Stimulated activated CD8-positive, alpha-beta memory T cell treated with anti-CD3 and anti-CD28 coated beads, Interleukin-4, amount 100 ng/mL, for 48 hours (primary cell): ENCODE measurements at places on chromosomes 4 and X.

GRCh38 chr4:1730532-1731135, 9.3 kb downstream of the TACC3 start:
- DNase-seq, result no peak

DNA sequence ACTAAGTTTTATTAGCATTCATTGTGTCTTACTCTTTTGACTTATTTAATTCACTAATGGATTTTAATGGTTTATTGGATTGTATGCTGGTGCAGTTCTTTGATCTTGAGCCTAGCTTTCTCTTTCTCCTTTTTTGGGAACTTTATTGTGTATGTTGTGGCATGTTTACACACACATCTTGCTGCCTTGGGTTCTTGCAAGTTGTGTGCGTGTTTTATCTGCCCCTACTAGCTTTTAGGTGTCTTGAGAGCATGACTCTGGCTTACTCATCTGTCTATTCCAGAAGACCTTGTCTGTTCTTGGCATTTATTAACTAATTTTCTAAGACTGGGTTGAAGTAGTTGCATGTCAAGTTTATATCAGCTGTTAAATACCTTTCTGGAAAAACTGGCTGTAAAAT, 2.7 kb downstream of the TMEM165 start:
- no peak for DNase-seq

GRCh38 chr4:189364032-189364449, 576.6 kb upstream of the FRG1 start:
- DNase-seq, result no peak

DNA sequence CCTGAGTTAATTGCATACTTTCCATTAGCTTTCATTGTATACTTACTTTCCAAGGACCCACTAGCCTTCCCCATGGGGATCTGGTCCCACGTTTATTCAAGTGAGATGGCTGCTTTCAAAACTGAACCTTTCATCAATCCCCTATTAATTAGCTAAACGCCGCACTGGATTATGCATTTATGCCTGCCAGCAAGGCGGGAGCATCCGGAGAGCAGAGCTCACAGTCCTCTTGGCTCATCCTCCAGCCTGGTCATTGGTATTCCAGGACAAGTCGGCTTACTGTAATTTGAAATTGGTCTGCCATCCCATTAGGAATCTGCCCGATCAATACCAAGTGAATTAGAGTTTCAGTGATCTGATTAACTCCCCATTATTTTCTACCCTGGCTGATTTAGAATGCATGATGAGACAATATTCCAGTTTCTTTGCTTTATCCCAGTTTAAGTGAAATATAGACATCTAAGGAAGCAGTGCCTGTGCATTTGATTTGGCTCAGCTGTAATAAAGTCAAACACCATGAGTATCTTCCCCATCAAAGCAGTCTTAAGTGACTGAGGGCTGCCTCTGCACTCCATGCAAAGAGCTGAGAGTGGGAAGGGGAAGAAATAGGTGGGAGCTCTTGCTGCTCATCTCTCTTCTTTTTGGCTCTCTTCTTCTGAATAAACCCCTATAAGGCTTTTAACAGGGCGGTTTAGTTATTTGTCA, 411.4 kb downstream of the GPAT3 start:
- DNase-seq, result no peak

DNA sequence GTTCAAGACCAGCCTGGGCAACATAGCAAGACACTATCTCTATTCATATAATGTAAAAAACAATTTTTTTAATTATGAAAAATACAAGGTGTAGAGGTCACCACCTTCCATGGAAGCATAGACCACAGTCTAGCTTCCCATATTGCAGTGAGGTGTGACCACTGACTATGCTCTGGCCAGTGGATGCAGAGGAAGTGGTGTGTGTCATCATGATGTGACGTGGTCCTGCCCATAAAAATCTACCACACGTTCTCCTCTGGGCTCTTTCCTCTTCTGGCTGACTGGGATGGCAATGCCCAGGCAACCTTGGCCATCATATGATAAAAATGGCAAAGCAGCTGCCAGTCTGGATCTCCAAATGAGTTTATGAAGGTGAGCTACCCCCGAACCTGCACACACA, 65.7 kb downstream of the RBM47 start:
- no peak for DNase-seq

- no peak for DNase-seq
These were observed 78.0 kb downstream of the PRDM5 start for GRCh38 chr4:120844528-120844921.

DNA sequence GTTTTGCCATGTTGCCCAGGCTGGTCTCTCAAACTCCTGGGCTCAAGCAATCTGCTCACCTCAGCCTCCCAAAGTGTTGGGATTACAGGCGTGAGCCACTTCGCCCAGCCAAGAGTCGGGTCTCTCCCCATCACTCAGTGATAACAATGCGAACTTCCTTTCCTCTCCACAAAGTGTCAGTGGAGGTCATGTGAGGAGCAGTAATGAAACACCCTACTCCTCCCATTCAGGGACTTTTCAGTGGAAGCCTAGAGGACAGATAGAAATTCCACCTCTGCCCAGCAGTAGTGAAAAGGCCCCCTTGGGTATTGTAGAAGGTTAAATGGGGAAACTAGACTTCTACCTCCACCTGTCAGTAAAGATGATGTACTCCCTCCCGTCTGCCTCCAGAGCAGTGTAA, 141.9 kb upstream of the STK26 start:
- DNase-seq, result no peak

DNA sequence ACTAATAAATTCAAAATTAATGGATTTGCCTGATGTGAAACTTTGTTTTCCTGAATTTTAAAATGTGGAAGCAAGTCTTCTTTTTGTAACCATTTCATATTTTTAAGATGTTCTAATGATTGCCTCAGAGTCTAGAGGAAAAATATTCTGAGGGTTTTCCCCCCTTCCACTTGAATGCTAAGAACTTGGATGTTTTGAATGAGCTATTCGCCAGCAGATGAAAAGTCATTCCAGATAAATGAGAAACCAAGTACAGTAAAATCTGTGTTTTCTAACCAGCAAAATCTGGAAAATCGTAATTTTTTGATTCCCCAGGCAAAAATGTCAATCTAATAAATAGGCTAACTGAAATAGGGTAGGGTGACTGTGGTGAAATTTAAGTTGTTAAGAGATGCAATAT, 45.6 kb downstream of the SLIT2 start:
- no peak for DNase-seq

- no peak for DNase-seq
These were observed 666.1 kb upstream of the BOD1L1 start for GRCh38 chr4:14293582-14293981.

GRCh38 chrX:13837290-13837745, 20.4 kb upstream of the GPM6B start:
- DNase-seq, result no peak

- DNase-seq, result no peak
These were observed 1.5 kb upstream of the DIPK2B start for GRCh38 chrX:45202171-45202570.

GRCh38 chr4:29927895-29928294, 792.3 kb upstream of the PCDH7 start:
- no peak for DNase-seq

DNA sequence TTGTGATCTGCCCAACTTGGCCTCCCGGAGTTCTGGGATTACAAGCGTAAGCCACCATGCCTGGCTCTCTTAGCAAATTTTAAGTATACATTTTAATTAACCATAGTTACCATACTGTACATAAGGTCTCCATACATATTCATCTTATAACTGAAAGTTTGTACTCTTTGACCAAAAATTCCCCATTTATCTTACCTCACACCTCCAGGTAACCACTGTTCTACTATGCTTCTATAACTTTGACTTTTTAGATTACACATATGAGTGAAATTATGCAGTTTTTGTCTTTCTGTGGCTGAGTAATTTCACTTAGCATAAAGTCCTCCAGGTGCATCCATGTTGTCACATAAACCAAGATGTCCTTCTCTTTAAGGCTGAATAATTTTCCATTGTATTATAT, 17.4 kb downstream of the C4orf51 start:
- DNase-seq, result no peak

- no peak for DNase-seq
These were observed 50.2 kb downstream of the RPGR start for GRCh38 chrX:38277136-38277535.

GRCh38 chr4:2941138-2942036, 21.8 kb downstream of the NOP14 start:
- DNase-seq, result no peak

DNA sequence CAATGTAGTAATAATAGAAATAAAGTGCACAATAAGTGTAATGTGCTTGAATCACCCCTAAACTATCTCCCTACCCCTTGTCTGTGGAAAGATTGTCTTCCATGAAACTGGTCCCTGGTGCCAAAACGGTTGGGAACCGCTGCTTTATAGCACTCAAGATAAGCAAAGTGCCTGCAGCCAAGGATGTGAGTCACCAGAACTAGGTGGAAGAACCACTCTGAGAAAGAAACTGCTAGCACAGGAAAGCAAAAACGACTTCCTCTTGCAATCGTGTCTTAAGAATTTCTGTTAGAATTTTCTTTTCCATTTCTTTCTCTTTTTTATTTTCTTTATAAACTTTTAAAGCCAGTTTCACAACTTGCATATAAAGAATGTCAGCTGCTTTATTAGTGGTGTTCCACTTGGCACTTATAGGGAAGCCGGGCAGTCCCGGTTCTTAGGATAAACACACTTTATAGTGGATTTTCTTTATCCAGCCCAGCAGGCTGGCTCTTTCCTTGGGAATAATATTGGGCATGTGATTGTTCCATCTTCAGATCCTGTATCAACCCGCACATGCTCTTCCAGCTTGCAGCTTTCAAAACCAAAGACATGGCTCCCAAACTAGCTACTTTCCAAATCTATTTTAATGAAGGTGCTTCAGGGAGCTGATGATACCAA, 32.3 kb upstream of the CXCL8 start:
- no peak for DNase-seq

DNA sequence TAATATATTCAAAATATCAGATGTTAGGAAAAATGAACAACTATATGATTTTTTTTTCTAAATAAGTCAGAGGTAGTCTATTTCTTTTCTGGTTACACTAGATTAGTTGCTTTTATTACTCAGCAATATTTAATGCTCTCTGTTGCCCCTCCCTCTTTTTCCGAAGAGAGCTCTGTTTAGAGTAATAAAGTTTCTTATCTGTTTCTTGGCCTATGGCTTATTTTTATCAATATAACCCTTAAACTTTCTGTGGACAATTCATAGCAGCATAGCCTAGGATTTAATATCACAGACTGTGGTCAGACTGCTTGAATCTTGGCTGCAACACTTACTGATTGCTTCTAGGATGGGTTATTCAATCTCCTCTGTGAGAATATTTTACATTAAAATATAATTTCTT, 2315.4 kb upstream of the AGA start:
- no peak for DNase-seq

GRCh38 chrX:119474615-119475388, 6.6 kb downstream of the SLC25A5 start:
- no peak for DNase-seq

- DNase-seq, result no peak
These were observed 51.0 kb downstream of the KDR start for GRCh38 chr4:55074386-55074785.

DNA sequence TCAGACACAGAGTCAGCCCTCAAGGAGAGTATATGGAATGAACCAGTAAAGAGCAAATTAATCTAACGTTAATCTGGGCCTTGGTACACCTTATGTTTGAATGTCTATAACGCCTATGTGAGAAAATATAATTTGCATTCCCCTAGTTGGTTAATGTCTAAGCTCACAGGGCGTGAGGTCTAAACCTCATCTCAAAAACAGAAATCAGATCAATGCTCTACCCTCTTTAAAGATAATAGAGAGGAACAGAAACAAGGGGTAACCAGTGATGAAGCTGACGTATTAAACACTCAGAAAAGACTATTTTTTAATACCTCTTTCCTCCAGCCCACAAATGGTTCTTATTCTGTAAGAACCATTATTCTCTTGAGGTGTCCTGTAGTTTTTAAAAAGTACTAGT, 369.2 kb upstream of the NOCT start:
- no peak for DNase-seq

GRCh38 chrX:132631579-132632232, 142.9 kb upstream of the MBNL3 start:
- no peak for DNase-seq

DNA sequence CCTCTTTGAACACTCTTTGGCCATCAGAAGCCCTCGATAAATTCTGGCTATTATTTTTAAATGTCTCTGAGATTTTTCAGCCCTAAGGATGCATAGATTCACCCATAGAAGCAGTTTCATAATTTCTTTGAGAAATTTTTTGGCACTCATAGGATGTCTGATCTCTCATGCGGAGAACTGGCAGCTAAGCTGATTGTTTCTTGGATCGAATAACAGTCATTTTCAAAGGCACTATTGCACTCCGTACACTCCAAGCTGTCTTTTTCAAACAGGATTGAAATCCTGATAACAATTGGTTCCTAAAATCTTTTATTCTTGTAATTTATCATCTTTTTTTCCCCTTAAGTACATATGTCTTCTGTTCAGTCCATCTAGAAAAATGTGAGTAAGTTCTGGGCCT, 411.9 kb downstream of the SPOCK3 start:
- no peak for DNase-seq

DNA sequence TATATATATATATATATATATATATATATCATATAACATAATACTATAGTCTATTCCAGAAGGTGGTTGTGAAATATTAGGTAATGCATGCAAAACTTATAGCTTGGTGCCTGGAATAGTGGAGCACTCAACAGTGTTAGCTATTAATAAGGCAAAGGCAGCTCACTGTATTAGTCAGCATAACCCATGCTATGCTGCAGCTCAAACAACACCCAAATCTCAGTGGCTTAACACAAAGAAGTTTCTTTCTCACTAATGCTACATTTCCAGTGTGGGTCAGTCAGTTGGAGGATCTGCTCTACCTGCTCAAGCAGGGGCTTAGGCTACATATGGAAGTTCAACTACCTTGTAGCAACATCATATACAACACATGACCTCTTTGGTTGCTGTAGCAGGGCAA, 5.2 kb upstream of the RPGR start:
- DNase-seq, result no peak

GRCh38 chrX:435536-436122, 48.9 kb upstream of the PPP2R3B start:
- no peak for DNase-seq

- DNase-seq, result no peak
These were observed 133.6 kb upstream of the S100G start for GRCh38 chrX:16516232-16516876.

- no peak for DNase-seq
These were observed 247.9 kb downstream of the ARHGAP24 start for GRCh38 chr4:85722807-85723206.

DNA sequence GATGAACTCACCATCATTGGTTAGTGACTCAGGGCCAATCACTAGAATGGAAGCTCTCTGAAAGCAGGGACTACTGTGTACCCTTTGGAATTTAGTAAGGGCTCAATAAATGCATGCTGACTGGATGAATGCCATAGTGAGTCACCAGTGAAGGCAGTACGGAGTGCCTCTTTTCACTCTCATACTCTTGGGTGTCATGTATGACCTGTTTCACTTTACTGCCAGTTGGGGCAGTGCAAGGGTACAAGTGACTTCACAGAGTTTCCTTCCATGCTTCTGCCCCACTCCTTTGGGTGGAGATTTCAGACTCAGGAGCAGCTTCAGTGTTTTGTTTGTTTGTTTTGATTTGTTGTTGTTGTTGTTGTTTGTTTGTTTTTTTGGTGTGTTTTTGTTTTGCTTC, 57.7 kb downstream of the SOX3 start:
- DNase-seq, result no peak
